GM23338 (cell line): ENCODE measurements at places on chromosomes 1 and 21. TPM values are rescaled to one million over a fixed set of nuclear protein-coding genes. Genes with fewer than 3 reads are reported as not detected.

DNA sequence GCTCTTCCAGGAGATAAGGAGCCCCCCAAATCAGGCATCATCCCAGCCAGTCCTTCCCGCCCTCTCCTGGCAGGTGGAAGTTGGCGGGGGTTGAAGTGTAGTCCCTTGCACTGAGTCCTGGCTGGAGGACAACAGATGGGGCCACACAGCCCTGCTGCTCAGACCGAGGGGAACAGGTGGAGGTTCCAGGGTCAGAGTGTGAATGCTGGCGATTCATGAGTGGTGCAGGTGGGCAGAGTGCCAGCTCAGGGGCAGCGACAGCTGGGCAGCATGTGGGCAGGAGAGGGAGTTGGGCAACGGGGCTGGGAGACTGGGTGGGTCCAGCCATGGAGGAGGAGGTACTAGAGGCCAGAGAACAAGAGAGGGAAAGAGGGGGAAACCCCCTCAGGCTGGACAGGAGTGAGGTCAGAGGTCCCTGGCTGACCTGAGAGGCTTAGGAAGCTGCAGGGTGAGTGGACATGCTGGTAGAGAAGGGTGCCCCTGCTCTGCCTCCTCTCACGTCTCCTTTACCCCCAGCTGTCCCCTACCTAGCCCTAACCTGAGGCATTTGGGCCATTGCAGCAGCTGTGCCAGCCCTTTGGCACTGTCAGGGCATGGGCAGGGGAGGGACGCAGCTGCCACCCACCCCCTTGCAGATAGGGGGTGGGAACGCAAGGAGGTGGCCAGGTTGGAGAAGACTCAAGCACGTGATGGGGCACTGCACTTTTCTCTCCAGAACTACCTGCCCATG is 11.3 kb upstream of the ADORA1 start:
- no peak for DNase-seq

DNA sequence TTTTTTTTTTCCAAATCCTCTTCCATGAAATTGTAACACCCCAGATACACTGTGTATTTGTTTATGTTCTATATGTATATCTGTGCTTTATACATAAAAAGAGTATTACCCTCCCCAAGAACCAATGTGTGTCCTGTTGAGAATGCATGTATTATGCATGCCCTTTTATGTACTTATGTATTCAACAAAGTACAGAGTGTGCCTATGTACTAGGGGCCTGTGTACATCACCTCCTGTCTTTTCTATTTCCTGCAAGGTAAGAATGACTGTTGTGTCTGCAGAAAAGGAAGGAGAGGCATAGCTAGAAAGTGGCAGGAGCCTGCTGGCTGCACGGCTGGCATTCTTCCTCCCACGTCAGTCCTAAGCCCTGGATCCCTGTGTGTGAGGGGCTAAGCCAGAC is 7.0 kb downstream of the TMEM61 start:
- no peak for DNase-seq

DNA sequence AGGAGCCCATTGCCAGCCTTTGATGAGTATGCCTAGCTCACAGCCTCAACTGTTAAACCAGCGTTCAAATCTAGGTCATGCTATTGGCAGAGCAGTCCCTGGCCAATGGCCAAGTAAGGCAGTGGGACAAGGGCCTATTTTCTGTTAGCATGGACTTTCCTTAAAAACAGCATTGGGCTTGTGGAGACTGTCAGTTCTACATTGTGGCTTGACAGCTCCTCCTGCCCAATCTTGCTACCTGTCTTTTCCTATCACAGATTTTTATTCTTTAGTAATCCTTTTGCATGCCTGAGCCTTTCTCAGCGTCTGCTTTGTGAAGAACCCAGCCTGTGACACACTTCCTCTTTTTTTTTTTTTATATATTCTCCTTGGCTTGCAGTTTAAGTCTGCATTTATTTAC is 56.4 kb downstream of the DIP2A start:
- no peak for DNase-seq

DNA sequence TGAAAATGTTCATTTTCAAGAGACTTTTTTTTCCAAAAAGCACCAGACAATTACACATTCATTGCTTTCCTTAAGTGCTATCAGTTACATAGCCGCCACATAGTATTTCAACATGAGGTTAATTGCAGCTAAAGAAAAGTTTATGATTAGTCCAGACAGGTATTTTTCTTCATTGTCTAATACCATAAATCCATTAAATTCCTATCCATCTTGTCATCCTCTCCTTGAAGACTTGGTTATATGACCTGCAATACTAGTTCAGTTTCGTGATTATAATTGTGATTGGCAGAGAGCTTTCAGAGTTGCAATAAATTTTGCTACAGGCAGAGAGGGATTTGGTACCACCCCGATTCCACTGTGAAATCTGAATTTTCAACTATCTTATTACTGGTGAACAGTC is 437.7 kb downstream of the GPATCH2 start:
- no peak for DNase-seq

INPP5B gene
- polyA plus RNA-seq: 5.2 and 6.9 TPM in 2 replicates

- peak; percentile 89 for DNase-seq
These were observed 9.7 kb downstream of the MAPKAPK2 start for GRCh38 chr1:206694171-206695124.

NBL1 gene
- 5.4 and 6.1 TPM in 2 replicates for polyA plus RNA-seq

GRCh38 chr1:62784509-62785365 is 805 bp downstream of the ATG4C start:
- DNase-seq: no peak

SMYD3 gene
- 31.8 and 34.1 TPM in 2 replicates for polyA plus RNA-seq

WNT3A gene
- polyA plus RNA-seq: 0.40 and 0.65 TPM in 2 replicates

AJAP1 gene
- not detected in 2 replicates for polyA plus RNA-seq

DNA sequence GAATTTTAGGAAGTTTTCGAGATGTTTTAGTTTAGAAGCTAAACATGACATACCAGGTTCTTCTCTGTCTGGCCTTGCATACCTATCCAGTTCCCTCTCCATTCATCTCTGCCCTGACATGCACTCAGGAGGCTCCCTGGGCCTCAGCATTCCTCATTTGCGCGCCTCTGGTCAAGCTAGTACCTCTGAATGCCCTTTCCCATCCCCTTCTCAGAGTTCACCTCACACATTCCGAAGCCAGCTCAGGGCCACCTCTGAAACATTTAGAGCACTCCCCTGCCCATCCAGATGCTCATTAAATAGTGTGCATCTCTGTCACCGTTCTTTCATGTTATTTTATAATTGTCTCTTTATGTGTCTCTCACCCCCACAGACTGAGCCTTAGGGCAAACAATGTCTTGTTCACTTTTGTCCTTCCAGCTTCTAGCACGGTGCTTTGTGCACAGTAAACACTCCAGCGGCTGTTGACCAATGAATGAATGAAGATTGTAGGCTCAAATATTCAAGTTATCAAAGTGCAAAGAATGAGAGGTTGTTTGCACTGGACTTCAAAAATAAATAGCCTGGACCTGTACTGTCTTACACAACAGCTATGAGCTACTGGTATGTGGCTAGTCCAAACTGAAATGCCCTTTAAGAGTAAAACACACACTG is 1.2 kb upstream of the DHCR24 start:
- DNase-seq: peak; percentile 66

BCL2L15 gene
- 0.40 TPM in 1 of 2 replicates, not detected in the other for polyA plus RNA-seq

DNA sequence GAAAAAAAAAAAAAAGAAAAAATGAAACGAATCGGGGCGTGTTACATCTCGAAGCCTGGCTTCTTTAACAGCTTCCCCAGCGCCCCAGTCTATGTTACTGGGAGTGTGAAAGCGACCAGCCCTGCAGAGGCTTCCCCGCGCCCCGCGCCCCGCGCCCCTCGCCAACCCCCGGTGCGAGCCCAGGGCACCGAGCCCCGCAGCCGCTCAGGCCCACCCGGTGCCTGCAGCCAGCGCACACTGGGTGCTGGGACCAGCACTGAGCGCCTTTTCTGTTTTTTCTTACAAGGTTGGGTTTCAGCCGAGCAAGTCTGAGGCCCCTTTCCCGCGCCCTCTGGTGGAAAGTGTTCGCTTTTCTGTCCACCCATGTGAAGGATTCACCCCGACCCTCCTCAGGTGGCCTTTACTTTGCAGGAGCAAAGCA is 42.1 kb upstream of the ZNF496 start:
- DNase-seq: peak; percentile 94

OR2L3 gene
- not detected in 2 replicates for polyA plus RNA-seq

- DNase-seq: peak; percentile 80
These were observed 23.2 kb upstream of the BECN2 start for GRCh38 chr1:241934201-241934848.

DNA sequence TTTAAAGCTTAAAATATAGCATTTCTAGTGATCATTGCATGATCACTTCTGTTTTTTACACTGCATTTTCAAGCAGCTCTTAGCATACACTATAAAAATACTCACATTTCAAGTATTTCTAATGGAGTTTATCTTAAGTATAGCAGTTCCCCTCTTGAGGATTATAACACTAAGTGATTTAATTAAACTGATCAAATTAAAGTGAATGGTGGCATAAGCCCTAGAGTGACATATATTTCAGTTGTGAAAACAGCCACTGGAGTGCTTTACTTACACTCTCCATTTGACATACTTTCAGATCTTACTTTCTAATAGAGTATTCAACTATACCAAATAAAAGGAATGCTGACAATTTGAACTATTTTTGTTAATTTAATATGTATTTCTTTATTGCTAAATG is 623.3 kb upstream of the TMPRSS15 start:
- no peak for DNase-seq

- DNase-seq: no peak
These were observed 41.4 kb upstream of the DNASE2B start for GRCh38 chr1:84356881-84357280.

GRCh38 chr1:170273291-170274130 is 127.8 kb downstream of the NTMT2 start:
- DNase-seq: no peak

CYP4A11 gene
- polyA plus RNA-seq: not detected in 2 replicates

DNA sequence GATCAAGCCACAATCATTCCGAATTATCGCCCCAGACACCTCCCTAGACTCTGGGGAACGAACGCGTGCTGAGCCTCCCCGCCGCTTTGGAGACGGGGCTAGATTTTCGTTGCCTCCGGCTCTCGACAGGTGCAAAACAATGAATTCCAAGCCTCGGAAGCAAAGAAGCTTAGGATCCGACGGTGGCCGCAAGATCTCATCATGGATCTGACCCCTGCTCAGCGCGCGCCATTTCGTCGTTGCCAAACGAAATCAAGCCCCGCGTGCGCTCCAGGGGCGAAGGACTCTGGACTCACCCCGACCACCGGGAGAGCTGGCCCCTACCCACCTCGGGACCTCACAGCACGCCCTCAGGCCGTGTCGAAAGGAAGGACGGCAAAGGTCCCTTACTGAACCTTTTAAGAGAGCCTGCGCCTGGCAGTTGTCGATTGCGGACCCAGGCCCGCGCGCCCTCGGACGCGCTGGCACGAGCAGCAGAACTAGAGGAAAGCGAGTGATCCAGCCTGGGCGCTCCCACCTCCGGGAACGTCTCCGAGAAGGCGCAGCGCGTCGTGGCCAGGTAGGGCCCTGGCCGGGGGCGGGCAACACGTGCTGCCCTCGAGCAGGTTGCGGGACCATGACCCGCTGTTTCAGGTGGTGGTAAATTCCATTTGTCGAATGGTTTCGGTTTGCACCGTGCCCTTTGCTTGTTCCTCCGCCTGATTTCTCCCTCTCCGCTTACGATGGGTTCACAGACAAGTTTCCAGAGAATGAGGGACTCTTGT is 1.6 kb upstream of the RUNX3 start:
- DNase-seq: peak; percentile 66

INTS7 gene
- polyA plus RNA-seq: 10.9 and 12.3 TPM in 2 replicates

MCOLN2 gene
- polyA plus RNA-seq: 2.2 and 2.7 TPM in 2 replicates

- DNase-seq: no peak
These were observed 616.2 kb downstream of the RWDD3 start for GRCh38 chr1:95850165-95850649.

DESI2 gene
- 115 and 145 TPM in 2 replicates for polyA plus RNA-seq

DNA sequence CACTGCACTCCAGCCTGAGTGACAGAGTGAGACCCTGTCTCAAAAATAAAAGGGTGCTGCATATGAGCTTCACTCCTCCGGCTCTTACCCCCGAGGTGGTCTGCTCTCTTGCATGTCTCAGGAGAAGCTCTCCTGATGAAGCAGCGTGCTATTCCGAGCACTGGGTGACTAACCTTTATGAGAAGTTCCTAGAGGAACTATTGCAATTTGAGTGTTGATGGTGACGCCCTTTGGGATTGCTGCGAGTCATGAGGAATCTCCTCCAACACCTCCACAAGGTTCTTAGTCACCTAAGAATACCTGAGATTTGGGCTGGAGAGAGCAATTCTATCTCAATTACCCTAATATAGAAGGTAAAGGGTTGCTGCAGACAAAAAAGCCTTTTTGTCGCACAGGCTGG is 40.8 kb upstream of the TINAGL1 start:
- DNase-seq: no peak

MSH4 gene
- polyA plus RNA-seq: 0.07 and 0.10 TPM in 2 replicates

- no peak for DNase-seq
These were observed 64.9 kb downstream of the LMO4 start for GRCh38 chr1:87393445-87394085.

GRCh38 chr1:8122477-8123407 is 96.6 kb upstream of the ERRFI1 start:
- DNase-seq: no peak

LCE1C gene
- not detected in 2 replicates for polyA plus RNA-seq

- DNase-seq: peak; percentile 83
These were observed 433.4 kb upstream of the CAMK1G start for GRCh38 chr1:209150114-209150513.

DNA sequence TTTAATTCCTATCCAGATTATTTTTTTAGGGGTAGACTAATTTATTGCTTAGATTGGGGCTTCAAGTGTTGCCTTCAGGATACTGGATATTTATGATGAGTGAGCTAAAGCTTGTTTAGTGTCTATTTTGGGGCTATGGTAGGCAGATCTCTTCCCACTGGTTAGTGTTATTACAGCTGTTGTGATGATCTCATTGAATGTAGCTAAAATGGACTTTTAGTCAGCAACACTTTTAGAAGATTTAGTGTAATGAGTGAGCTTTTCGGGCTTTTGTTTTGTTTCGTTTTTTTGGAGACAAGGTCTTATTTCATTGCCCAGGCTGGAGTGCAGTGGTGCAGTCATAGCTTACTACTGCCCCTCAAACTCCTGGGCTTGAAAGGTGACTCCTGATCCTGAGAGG is 14.2 kb downstream of the THRAP3 start:
- DNase-seq: no peak

- DNase-seq: no peak
These were observed 128.6 kb downstream of the RIPK4 start for GRCh38 chr21:41638201-41638790.

DNA sequence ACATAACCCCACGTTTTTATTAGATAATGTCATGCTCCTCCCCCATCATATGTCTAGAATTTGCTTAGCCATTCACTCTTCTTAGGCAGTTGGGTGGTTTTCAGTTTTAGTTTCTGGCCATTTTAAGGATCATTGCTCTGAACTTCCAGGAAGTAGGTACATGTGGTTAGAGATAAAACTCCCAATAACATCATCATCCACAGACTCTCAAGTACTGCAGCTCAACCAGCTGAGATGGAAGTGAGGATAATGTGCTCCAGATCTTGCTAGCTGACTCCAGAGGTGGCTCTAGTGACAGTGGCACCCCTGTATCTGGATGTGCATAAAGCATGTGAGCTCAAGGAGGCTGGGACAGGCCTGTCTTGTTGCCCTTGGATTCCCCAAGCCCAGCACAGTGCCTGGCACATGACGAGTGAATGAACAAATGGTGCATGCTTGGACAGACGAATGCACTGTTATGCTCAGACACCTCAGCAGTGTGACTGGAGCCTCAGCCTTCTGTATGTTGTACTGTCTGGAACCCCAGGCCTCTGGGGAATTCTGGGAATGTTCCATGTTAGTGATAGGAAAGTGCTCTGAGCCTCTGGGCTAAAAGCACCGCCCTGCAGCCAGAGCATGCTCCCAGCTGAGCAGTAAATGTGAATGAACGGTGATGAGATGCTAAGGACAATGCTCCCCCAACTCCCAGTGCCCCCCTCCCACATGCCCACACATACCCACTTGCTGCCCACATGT is 16.4 kb upstream of the KCNN3 start:
- DNase-seq: no peak
